Stimulated activated CD8-positive, alpha-beta memory T cell treated with anti-CD3 and anti-CD28 coated beads, Interleukin-7, amount 100 ng/mL, for 24 hours (primary cell): ENCODE measurements at places on chromosomes 5 and 9.

DNA sequence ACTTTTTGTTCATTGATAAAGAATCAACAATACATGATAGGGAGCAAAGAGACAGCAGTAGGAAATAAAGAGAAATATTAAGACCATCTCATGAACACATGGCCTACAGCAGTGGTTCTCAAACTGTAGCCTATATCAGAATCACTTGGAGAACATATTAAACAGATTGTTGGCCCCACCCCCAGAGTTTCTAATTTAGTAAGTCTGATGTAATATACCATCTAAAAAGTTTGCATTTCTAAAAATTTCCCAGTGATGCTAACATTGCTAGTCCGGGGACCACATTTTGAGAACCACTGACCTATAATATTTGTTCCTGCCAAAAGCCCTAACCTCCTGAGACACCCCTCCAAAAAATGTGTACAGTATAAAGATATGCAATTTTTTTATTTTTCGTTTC lies 306.2 kb upstream of the NREP start:
- DNase-seq: no peak

DNA sequence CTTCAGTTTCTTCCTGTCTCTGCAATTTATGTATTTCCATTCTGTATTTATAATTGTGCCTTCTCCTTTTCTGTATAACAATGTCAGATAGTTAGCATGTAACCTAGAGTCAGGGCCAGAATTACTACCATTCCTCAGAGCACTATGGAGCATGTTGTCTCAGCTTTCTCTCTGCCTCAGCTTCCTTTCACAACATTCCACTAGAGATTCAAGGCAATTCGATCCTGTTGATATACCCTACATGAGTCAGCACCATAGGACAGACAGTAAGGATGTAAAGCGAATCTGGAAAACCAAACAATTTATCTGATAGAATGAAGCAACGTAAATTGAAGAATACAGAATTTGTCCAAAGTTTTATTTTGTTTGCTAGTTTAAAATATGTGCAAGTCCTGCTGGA lies 728.3 kb upstream of the SEMA6A start:
- DNase-seq: no peak

- no peak for DNase-seq
Measured at GRCh38 chr5:170161069-170161468, 55.4 kb downstream of the FOXI1 start.

DNA sequence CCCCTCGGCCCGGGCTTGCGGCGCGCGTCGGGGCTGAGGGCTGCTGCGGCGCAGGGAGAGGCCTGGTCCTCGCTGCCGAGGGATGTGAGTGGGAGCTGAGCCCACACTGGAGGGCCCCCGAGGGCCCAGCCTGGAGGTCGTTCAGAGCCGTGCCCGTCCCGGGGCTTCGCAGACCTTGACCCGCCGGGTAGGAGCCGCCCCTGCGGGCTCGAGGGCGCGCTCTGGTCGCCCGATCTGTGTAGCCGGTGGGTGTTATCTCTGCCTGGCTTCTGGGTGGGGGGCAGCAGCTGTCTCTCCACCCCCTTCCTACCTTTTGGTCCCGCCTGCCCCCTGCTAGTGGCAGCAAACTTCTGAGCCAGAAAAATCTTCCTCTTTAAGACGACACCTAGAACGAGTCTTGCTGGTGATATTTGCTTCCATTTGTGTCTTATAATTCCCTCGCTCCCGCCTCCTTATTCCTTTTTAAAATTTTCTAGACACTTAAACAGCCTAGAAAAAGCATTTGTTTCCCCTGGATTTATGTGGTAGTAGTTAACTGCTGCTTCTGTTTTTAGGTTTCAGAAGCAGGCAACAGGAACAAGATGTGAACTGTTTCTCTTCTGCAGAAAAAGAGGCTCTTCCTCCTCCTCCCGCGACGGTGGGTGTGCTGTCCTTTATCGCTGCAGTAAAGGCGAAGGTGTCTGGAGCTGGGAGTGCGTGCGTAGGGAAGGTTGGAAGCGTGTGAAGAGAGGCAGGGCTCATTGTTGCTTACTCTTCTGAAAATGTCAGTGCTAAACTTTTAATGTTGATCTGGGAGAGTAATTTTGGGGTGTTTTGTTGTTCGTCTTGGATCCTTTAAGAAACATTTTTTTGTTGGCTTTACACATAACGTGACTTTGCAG lies 554 bp downstream of the JAK2 start:
- DNase-seq: no peak

DNA sequence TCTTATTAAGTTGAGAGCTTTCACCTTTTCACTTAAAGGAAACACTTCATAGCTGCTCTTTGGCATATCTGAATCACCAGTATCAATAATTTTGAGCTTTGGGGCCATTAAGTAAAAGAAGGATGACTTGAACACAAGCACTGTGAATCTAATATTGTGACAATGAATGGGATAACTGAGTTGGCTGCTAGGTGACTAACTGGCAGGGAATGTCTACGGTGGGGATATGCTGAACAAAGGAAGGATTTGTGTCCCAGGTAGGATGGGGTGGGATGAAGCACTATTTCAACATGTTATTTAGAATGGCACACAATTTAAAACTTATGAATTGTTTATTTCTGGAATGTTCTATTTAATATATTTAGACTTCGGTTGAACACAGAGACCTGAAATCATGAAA lies 123.6 kb downstream of the TEX10 start:
- DNase-seq: no peak

GRCh38 chr5:2276101-2276500 lies 393.4 kb upstream of the IRX4 start:
- no peak for DNase-seq

GRCh38 chr9:130635306-130635705 lies 29.1 kb upstream of the PRDM12 start:
- DNase-seq: no peak

DNA sequence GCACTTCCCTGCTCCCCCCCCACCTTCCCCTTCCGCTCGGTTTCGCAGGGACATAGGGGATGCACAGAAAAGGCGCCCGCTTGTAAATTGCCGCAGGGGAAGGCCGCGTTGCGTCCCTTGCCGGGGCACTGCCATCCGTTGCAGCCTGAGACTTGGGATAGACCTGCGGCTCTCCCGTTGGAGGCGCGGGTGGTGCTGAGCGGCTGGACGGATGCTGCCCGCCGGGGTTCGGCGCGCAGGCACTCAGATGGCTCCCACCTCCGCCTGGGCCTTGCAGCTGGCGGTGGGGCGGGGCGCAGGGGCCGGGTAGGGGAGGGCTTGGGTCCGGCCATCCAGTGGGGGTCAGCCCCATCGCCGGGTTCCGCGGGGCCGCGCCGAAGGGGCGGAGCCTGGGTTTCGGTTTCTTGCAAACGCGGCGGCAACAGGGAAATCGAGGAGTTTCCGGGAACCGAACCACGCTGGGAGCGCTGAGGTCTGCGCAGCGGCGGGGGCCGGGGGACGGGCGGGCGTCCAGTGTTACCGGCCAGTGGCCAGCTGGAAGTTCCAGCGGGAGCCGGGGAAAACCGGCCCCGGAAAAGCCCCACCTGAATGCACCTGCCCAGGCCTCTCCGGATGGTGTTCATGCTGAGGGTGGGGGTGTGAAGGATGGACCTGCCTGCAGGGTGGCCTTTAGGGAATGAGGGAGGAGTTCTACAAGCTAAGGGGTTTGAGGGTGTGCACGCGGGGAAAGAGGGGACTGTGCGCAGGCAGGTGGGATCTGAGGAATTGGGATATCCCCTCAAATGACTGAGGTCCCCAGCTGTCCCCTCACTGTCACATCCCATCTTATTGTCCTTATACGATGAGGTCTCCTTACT lies 6.3 kb upstream of the IRF1 start:
- no peak for DNase-seq

- no peak for DNase-seq
Measured at GRCh38 chr9:96363175-96363967, 20.1 kb downstream of the SLC35D2 start.

GRCh38 chr5:133269691-133270090 lies 217.9 kb downstream of the HSPA4 start:
- DNase-seq: no peak

GRCh38 chr9:123310551-123311249 lies 42.3 kb upstream of the STRBP start:
- no peak for DNase-seq

DNA sequence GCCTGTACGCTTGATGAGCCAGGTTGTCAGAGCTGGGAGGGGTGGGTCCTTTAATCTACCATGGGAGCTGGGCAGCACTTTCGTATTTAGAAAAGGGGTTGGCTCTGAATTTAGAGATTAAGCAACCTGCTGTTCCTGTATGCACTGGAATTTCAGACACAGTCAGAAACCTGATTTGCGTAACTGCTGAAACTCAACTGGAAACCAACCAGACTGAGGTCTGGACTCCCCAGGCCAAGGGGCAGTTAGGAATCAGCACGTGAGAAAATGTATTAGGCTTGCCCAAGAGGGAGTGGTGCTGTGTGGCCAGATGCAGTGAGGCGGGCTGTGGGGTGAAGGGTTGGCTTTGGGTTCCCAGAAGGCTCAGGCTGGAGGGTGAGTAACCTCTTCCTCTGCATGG lies 235.0 kb downstream of the GOLPH3 start:
- no peak for DNase-seq

GRCh38 chr9:13113216-13113615 lies 166.3 kb downstream of the MPDZ start:
- DNase-seq: no peak

- DNase-seq: no peak
Measured at GRCh38 chr9:5688109-5688508, 59.2 kb downstream of the RIC1 start.

DNA sequence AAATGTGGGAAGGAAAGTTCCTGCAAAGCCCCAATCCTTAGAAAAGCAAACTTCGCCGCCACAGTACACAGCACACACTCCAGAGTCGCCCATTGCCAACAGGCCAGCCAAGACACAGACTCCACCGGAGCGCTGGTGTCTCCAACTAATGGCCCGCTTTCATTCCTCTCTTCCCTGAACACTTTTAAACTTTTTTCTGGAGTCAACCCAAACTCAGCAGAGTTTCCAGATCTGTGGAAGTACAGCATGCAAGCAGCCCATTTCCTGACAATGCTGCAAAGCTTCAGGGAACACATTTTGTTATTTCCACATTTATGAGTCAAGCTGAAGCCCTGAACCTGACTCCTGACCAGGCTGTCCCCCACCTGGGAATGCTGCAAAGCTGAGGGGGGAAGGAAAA lies 351.9 kb downstream of the NFIB start:
- no peak for DNase-seq

DNA sequence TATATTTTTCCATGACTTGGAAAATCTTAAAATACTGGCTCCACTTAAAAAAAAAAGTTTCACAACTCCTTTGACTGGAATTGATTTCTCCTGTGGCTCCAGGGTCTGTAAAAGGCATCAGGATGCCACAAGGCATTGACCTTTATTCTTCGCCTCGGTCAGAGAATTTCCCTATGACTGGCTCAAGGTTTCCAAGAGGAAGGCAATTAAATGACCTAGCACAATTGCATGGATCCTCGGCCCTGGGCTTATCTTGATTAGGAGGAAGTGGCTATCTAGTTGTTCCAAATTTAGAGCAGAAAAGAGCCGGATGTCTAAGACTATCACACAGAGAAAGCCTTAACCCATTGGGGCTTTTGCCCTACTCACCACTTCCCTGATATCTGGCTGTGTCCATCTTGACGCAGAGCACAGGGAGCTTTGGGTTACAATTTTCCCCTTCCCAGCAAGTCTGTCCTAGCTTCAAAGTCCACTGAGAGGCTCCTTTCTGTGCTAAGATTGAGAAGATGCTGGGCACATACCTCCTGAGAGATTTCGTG lies 56.9 kb upstream of the COL15A1 start:
- DNase-seq: no peak

- no peak for DNase-seq
Measured at GRCh38 chr9:124370896-124371582, 44.2 kb downstream of the PSMB7 start.

DNA sequence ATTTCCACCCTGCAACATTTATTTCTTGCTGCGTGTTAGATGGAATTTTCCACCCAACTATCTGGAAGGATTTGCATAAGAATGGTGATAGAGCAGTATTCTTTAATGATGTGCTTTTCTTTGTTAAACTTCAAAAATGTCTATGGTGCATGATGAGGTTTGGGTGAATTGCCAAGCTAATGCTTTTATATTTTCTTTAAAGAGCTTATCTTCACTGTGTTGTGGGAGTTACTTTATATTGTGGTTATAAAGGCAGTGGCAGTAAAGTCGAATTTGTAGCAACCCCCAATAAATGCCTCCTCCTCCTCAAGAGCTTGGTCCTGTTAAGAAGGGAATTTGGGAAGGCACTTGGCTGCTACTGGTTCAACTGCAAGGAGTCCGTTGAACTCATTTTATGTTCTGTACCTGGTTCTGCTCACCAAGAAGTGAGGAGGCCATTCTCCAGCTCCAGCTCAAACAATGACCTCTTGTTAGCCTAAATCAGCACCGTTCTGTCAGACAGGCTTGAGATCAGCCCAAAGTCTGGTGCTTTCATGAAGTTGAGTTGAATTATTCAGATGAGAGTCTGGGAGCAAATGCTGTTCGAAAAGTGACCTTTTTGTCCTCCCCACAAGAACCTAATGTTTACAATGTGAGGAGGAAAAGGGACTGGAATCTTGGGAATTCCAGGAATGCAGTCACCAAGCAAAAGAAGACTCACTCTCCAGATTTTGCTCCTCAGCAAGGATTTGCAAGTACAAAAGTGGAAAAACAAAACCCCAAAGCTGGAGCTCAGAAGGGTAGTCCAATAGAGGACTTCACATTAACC lies 217.0 kb downstream of the TMEM38B start:
- DNase-seq: no peak

DNA sequence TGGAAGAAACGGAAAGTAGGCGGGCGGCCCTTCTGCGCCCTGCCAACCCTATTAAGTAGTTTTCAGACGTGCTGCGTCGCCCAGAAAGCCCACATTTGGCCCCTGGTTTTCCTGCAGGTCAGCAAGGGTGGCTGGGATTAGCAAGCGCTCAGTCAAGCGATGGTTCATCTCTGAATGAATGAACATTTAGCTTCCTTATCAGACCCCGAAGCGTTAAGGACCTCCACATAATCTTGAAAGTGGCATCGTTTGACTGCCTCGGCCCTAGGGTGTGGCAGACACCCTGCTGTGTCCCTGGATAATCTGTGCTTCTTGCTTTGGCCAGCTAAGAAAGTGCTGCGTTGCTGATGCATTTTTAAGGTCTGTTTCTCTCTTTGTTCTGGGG lies 684 bp downstream of the TOR1B start:
- no peak for DNase-seq

GRCh38 chr5:172299916-172300439 lies 16.4 kb upstream of the UBTD2 start:
- no peak for DNase-seq

- no peak for DNase-seq
Measured at GRCh38 chr5:53369681-53370080, 110.7 kb upstream of the FST start.

GRCh38 chr9:117744369-117744768 lies 40.2 kb downstream of the TLR4 start:
- no peak for DNase-seq
